Hepatocyte (in vitro differentiated cells): ENCODE measurements at places on chromosomes 12 and 14. TPM values are rescaled to one million over a fixed set of nuclear protein-coding genes. Genes with fewer than 3 reads are reported as not detected.

GRCh38 chr12:109542876-109543275 is 30.4 kb downstream of the MMAB start:
- DNase-seq, result no peak

DNA sequence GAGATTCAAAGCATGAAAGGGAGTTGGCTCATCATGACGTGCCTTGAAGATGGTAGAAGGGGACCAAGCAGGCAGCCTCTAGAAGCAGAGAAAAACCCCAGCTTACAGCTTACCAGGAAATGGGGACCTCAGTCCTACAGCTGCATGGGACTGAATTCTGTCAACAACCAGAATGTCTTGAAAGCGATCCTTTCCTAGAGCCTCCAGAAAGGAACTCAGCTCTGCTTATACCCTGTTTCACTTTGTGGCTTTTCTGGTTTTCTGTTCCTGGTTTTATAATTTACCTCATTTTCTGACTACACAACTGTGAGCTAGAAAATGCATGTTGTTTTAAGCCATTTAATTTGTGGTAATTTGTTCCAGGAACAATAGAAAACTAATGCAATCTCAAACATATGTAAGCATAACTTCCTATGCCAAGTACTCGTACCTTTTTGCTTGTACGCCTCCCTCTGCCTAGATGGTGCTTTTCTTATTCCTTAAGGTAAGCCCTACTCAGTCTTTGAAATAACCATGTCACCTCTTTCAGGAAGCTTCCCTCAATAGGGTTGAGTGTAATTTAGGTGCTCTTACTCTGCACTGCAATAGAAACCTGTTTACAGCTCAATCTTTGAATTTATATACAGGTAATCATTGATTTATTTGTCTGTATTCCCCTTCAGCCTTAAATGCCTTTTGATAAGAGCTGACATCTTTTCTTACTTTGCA is 348.8 kb downstream of the TMEM117 start:
- DNase-seq, result no peak

DNA sequence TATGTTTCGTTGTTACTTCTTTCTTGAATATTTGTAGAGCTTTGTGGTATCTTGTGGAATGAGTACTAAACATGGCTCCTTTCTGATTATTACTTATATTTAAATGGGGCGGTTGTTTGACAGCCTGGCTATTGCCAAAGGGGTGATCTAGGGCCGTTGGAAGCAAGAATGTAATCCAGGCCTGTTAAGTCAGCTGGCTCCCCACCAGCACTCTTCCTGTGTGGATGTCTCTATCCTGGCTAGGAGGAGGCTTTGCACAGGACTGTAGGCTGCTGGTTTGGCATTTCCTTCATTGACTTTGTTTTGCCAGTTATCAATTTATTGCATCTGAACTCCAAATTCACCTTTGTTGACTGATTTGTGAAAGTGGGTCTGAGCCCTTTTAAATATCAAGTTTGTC is 5.6 kb downstream of the FAM234B start:
- no peak for DNase-seq

DNA sequence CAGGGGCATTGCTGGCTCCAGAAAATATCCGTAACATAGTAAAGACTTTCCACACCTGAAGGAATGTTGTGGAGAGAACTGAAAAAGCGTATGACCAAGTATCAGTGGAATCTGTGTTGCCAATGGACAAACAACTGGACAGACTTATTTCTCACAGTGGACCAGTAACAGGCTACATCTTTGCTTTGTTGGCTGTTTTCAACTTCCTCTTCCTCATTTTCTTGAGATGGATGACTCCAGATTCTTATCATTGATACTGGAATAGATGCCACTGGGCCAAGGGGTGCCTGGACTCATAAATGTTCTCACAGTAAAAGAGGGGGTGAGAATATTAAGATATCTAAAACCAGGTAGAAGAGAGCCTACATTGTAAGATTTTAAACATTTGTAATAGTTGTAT is 6.4 kb downstream of the GAS2L3 start:
- DNase-seq, result no peak

CCND2 gene
- polyA plus RNA-seq, result 131 and 157 TPM in 2 replicates

- DNase-seq, result no peak
Measured at GRCh38 chr14:100283984-100284881, 22.0 kb downstream of the SLC25A29 start.
